D721Med (cell line): ENCODE measurements at places on chromosomes 3 and 15.

DNA sequence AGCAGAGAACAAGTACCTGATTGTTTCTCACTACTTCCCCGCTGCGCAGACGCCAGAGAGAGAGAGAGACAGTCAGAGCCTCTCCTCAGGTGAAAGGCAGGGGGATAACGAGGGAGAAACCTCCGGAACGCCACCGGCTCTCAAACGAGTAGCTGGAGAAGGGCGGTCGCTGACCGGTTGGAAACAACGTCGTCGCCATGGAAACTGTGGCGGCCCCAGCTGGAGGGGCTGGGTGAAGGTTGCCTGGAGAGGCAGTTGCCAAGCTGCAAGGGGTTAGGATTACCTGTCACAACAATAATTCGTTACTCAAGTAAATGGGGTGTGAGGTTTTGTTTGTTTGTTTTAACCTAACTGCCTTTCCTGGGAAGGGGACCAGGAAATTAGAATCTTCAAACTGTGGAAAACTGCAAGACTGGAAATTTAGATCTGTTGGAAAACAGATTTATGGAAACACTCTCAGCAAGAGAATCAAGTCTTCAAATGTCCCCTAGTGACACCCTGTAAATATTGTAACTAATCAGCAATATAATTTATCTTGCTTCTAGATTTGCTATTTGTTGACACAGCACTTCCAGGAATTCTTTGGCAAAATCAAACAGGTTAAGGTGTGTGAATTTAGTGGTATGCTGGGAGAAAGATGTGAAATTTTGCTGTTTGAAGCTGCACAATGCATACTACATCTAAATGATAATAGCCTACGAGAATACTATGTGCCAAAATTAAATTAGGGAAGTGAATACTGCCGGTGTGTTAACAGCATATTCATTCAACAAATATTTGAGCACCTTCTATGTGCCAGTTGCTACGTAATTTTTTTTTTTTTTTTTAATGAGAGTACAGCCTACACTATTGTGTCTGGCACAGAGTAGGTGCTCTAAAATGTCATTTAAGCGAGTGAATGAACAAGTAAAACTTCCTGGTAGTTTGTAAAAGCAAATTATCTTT, at the start of gene DNAH12:
TSS of gene DNAH12 (minus strand) at position 164 of the 945 bp plus-strand sequence. CDS start 1,474 bp downstream, outside the sequence.
- no peak for DNase-seq

- no peak for DNase-seq
These were observed 185.9 kb upstream of the GBE1 start for GRCh38 chr3:81947359-81947758.

DNA sequence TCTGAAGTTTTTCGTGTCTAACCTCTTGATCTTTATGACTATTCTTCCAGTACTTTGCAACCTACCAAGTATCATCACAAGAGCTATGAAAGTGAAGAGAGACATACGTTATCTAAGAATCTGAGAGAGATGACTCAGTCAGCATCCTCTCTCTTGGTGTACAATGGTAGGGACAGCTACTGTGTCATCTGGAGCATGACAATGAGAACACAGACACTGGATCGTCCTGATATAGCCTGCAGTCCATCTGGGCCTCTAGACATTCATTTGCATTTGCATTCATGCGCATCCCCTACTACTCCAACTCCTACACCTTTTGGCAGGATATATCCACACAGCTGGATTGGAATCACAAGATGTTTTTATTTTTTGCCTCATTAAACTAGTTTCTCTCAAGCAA, 115.2 kb downstream of the PEX5L start:
- no peak for DNase-seq

GRCh38 chr3:52798978-52799476, 4.4 kb downstream of the ITIH3 start:
- no peak for DNase-seq

DNA sequence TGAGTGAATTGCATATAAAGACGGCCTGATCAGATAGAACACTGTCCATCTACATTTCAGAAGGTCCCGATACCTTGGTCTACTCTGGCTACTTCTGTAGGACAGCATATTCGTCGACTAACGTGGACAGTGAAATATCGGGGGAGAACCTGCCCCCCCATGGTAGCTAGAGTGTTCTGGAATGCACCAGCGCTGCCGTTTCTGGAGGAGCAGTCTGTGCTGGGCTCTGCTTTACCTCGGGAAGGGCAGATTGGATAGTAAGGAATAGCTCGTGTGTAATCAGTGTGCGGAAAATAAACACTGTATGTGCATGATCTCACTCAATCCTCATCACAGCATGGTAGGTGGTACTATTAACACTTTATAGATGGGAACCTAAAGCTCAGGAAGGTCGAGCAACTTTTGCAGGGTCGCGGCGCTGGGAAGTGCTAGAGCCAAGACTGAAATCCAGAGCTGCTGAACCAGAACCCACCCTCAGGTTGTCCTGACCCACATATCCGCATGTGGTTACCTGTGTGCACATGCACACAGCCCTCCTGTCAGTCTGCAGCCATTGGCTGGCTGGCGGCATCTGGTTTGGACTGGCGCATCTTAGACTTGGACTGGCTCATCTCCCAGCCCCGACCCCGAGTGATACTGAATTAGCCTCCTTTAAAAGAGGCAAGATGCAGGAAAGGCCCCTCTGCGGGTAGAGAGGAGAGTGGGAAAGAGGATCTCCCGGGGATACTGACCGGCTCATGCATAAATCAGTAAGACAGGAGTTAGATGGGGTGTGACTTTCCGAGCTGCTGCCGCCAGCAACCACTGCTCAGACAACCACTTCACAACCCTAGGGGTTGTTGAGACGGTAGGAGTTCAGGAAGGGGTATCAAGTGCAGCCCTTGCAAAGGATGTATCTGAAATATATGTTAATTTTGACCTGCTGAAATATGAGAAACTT, 155.0 kb upstream of the BHLHE40 start:
- DNase-seq: no peak

DNA sequence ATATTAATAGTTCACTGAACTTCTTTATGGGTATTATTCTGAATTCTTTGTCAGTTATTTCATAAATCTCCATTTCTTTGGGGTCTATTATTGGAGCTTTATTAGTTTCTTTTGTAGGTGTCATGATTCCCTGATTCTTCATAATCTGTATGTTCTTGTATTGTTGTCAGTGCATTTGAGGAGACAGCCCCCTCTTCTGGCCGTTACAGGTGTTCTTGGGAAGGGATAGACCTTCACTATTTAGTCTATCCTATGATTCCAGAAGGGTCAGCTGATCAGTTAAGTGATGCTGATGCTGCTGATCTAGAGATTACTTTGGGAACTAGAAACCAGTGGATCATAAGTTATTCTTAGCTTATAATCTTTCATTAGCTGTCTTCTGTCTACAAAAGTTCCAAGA, 34.9 kb downstream of the TMEM39A start:
- DNase-seq: no peak

DNA sequence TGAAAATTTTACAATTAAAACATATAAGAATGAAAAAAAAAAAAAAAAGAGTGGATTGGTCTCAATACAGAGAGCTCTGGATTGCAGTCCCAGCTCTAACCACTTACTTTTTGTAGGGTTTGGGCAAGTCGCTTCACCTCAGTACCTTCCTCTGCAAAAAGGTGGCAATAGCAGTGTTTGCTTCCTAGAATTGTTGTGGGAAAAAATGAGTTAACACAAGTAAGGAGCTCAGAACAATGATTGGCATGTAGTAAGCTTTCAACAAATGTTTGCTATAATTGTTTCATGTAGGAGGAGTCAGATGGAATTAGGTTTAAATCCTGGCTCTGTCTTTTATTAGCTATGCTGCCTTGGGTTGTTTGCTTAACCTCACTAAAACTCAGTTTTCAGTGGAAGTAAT, 425.2 kb upstream of the TBL1XR1 start:
- DNase-seq: no peak

DNA sequence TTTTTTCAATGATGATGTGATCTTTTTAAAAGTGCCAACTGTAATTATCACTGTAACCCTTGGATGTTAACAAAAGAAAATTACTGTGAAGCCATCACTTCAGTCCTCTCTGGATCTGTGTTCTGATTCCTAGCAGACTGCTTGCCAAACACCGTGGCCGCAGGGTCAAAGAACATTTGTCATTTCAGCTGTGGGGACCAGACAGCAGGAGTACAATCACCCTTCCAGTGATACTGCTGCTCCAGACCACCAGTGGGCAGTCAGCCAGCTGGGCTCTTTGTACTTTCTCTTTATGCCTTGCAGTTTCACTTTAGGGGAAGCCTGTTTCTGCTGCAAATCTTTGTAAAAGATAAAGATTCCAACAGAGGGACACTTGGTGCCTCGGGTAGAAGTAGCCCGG, 770.0 kb downstream of the GRM7 start:
- DNase-seq: no peak

DNA sequence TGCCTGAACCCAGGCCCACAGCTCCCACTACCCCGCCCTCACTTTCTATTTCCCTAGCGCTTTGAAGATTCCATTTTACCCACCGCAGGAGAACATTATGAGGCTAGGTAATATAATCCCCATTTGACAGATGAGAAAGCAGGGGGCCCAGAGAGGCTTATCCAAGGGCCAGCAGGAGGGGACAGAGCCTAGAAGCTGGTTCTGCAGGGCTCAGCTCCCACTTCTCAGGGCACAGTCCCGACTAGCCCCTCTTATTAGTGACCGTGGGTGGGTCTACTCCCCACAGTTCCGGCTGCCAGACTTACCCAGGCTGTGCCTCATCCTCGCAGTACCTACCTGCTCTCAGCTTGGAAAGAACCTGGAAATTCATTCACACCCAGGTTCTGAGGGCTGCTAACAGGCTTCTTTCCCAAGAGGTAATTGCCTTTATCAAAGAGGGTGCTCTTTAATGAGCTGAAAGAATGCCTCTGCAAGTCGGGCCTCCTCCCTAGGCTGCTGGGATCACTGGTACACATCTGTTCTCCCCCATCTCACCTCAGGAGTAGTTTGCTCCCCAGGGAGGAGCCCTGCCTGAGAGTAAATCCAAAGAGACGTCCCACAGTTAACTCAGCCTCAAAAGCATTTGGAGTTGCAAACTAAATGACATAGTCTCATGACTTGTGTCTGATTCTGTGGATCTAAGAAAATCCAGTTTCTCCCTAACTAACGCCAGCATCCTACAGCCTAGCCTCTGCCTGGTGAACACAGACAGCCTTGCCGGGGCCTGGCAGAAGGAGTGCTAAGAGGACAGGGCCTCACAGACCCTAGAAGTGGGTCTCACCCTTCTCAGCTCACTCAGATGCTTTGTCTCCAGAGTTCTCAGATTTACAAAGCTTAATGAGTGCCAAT, 125.0 kb downstream of the CHSY1 start:
- no peak for DNase-seq

GRCh38 chr3:40891186-40891585, 308.1 kb upstream of the CTNNB1 start:
- DNase-seq: no peak

- no peak for DNase-seq
These were observed 147.2 kb downstream of the EPHA6 start for GRCh38 chr3:96961576-96961975.

GRCh38 chr15:84023636-84024035, 211.9 kb upstream of the GOLGA6L4 start:
- no peak for DNase-seq

DNA sequence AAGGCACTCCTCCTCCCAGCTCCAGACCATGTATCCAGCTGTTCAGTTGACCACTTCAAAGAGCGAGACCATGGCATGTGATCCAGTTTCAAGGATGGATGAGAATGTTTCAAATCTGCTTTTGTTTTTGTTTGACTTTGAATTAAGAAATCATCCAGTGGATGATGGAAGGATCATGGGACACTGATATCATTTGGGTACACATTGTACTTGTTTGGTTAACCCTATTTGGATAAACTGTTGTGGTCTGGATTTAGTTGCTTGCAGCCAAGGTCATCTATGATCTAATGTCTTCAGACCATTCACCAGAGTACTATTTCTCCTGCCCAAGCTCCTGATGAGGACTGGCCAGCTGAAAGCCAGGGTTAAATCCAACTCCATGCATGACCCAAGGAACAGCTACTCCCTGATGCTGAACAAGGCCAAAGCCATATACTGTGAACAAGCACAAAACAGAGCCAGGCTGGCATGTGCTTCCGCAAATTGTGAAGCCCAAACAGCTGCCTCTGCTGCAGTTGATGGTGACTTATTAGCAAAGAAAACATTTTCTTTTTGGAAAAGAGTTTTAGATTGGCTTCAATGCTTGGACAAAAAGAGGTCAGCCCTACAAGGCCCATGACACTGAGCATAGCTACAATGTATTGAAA, 5.2 kb upstream of the ADAMTS17 start:
- no peak for DNase-seq

DNA sequence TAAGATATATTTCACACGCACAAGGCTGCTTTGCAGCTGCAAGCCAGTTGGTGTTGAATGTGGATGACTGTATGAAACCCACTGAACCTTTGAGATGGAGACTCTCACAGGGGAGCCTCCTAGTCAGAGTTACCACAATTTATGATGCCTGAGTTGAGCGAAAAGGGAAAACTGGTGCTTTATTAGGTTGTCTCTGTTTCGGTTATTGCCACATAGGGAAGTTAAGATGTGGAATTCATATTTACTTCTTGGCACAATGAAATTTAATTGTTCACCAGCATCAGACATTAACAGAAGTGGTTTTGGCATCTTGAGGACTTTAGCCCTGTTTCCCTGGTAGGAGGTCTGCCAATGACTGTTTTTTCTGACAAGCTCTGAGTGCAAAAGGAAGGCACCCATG, 358.2 kb downstream of the SQOR start:
- DNase-seq: no peak

DNA sequence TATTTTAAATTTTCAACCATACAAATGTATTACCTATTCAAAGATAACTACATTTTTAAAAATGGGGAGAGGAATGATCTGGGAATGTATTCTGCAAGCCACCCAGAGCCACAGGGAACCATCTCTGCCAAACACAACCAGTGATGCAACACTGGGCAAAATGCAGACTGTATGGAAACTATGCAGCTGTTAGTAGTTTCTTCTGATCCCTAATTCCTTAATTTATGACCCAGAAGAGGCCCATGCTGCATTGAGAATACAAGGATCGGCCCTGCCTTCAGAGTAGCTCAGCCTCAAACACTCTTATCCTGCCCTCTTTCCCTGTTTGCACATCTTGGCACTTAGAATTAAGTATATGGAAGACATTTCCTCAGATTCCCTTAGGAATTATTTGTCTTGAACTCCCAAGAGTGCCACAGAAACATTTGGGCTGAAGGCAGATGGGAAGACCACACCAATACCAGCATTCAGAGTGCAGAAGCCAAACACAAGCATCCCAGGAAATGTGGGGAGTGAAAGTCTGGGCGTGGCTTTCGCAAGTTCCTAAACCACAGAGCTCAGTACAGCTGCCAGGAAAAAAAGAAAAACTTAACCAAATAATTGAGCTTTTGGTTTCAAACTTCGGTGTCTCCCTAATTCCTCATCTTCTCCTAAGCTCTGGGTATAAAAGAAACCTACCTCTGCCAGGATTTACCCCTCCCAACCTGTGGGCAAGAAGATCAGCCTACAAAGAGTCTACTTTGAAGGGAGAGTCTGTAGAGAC, 5.3 kb downstream of the SNUPN start:
- no peak for DNase-seq

DNA sequence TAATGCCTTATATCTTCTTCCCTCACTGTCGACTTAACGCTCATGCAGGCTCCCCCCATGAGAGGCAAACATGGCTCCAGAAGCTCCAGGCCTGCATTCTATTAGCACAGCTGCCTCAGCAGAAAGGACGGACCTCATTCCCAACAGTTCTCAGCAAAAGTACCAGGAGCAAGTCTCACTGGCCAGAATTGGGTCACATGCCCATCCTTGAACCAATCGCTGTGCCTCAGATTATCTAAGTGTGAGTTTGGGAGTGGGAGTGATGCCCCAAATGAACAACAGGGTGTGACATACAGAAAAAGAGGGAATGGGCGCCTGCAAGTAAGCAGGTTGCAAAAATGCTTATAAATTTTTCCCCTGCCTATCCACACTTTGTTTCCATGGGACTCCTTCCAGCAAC, 4.3 kb upstream of the RAD18 start:
- no peak for DNase-seq

- DNase-seq: no peak
These were observed 54.7 kb downstream of the CTDSPL2 start for GRCh38 chr15:44482090-44482489.
